Mesothelial cell of epicardium (in vitro differentiated cells): ENCODE measurements at places on chromosomes 2 and 18. TPM values are rescaled to one million over a fixed set of nuclear protein-coding genes. Genes with fewer than 3 reads are reported as not detected.

GRCh38 chr2:168632709-168633121, 169.7 kb upstream of the NOSTRIN start:
- H3K4me3 ChIP-seq: no peak overlapping the region
- H3K27ac ChIP-seq: peak overlapping the region; percentile 88
- H3K4me1 ChIP-seq: peaks cover 39% of the 10 kb centered on the region
- H3K27me3 ChIP-seq: no peaks in the 10 kb centered on the region
- no peak for DNase-seq

DNA sequence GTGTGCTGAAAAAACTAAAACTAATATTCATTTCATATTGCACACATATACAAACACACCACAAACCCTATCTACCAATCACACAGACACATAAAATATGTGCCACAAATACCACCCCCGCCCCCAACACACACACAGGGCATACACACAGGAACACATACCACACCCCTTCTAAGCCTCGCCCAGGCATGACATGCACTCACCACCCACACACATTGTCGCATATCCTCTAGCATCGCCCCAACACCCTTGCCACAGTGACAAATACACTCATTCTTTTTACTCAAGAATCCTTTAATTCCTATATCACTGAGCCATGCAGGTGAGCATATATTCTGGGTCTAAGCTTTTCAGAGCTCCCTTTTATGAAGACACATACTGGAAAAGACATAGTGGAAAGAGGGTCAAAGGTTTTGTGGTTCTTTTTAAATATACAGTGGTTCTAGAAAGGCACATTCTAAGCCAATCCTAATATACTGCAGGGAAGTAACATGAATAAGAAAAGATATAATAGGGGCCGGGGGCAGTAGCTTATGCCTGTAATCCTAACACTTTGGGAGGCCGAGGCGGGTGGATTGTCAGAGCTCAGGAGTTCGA, 24.5 kb upstream of the LCLAT1 start:
- H3K36me3 ChIP-seq: no peaks in the 10 kb centered on the region
- no peak for DNase-seq
- peaks cover 19% of the 10 kb centered on the region for H3K4me1 ChIP-seq
- H3K27ac ChIP-seq: peak overlapping the region; percentile 88
- H3K4me3 ChIP-seq: no peak overlapping the region

- peaks cover 41% of the 10 kb centered on the region for H3K36me3 ChIP-seq
- H3K4me1 ChIP-seq: peaks cover 9% of the 10 kb centered on the region
- H3K4me3 ChIP-seq: no peak overlapping the region
- DNase-seq: no peak
- no peaks in the 10 kb centered on the region for H3K27me3 ChIP-seq
Observed at GRCh38 chr2:223873672-223874071, 36.3 kb upstream of the AP1S3 start.

GRCh38 chr18:4063545-4063944, 391.6 kb downstream of the DLGAP1 start:
- H3K27ac ChIP-seq: no peak overlapping the region
- H3K4me1 ChIP-seq: peaks cover 2% of the 10 kb centered on the region
- H3K4me3 ChIP-seq: no peak overlapping the region
- H3K36me3 ChIP-seq: peaks cover 14% of the 10 kb centered on the region
- no peaks in the 10 kb centered on the region for H3K27me3 ChIP-seq

- H3K4me3 ChIP-seq: no peak overlapping the region
- no peaks in the 10 kb centered on the region for H3K4me1 ChIP-seq
- H3K36me3 ChIP-seq: no peaks in the 10 kb centered on the region
- H3K27ac ChIP-seq: no peak overlapping the region
- peaks cover 38% of the 10 kb centered on the region for H3K27me3 ChIP-seq
- DNase-seq: no peak
Observed at GRCh38 chr18:46559946-46560670, 96.9 kb downstream of the LOXHD1 start.

- peaks cover 16% of the 10 kb centered on the region for H3K4me1 ChIP-seq
- DNase-seq: no peak
- H3K36me3 ChIP-seq: no peaks in the 10 kb centered on the region
Observed at GRCh38 chr2:72793798-72794440, 31.9 kb downstream of the EXOC6B start.

DNA sequence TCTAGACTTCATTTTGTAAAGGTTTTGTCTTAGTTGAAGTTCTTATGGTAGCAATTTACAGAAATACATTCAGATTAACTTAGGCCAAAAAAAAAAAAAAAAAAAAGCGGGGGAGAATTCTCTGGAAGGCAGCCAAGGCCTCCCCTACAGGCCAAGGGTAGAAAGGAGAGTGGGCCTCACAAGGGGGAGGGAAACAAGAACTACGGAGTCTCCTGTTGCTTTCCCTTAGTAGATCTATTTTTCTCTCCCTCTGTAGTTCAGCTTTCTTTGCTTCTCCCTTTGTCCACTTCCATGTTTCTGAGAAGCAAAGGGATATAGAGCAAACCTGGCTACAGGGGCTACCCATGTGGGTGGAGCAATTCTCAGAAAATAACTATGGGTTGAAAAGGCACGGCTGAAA, 2.4 kb upstream of the STK11IP start:
- H3K27me3 ChIP-seq: no peaks in the 10 kb centered on the region

- no peak overlapping the region for H3K27ac ChIP-seq
- H3K27me3 ChIP-seq: no peaks in the 10 kb centered on the region
- peaks cover 6% of the 10 kb centered on the region for H3K4me1 ChIP-seq
Observed at GRCh38 chr2:52537588-52537987, 1230.0 kb upstream of the CHAC2 start.

DNA sequence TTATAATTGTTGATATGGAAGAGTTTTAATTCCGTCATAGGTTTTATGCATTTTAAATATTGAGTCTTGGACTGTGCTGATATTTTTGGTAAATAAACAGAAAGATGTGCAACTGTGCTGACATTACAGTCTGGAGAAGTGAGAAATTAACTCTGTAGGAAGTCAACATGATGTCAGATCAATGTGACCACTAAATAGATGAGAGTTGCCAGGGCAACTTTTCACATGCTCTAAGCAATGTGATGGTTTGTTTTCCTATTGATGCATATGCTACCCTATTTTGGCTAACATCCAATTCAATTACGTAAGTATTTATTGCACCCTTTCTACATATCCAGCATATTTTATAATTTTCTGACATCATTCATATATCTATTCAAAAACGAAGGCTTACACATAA, 1109.3 kb downstream of the TSN start:
- peaks cover 2% of the 10 kb centered on the region for H3K27me3 ChIP-seq
- H3K4me3 ChIP-seq: no peak overlapping the region
- H3K36me3 ChIP-seq: no peaks in the 10 kb centered on the region
- H3K4me1 ChIP-seq: peaks cover 4% of the 10 kb centered on the region
- no peak for DNase-seq
- no peak overlapping the region for H3K27ac ChIP-seq

DNA sequence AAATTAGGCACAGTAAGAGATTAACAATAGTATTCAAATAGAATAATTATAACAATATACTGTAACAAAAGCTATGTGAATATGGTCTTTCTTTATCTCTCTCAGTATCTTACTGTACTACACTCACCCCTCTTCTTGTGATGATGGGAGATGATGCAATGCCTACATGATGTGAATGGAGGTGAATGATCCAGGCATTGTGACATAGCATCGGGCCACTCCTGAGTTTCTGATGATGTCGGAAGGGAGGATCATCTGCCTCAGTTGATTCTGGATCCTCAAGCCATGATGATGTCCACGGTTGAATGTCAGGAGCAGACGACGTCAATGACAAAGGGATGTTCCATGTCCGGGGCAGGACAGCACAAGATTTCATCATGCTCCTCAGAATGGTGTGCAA, 268.3 kb upstream of the MGAT5 start:
- peaks cover 2% of the 10 kb centered on the region for H3K27me3 ChIP-seq
- H3K27ac ChIP-seq: no peak overlapping the region
- H3K4me1 ChIP-seq: peaks cover 4% of the 10 kb centered on the region
- no peak overlapping the region for H3K4me3 ChIP-seq
- DNase-seq: no peak
- no peaks in the 10 kb centered on the region for H3K36me3 ChIP-seq

DNA sequence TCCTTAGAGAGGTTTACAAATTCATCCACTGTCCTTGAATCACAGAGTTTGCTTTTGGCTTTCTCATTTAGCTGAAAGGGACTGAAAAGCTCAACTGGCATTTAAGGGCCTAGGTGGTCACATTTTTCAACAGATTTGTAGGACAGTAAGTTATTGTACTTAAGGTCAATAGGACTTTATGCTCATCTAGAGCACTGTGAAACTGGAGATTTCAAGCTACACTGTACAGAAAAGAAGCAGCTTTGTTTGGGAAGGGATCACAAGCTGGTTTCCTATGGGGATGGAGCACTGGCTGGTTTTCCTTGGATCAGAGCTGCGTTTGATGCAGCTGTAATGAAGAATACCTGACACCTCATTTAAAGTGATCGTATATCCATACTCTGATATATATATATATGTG, 482.7 kb downstream of the FBXO15 start:
- H3K27ac ChIP-seq: no peak overlapping the region
- no peak for DNase-seq
- H3K4me1 ChIP-seq: peaks cover 10% of the 10 kb centered on the region
- H3K36me3 ChIP-seq: no peaks in the 10 kb centered on the region

- no peak overlapping the region for H3K27ac ChIP-seq
- no peak overlapping the region for H3K4me3 ChIP-seq
- no peak for DNase-seq
- no peaks in the 10 kb centered on the region for H3K27me3 ChIP-seq
Observed at GRCh38 chr2:166972002-166972401, 83.7 kb downstream of the XIRP2 start.

DNA sequence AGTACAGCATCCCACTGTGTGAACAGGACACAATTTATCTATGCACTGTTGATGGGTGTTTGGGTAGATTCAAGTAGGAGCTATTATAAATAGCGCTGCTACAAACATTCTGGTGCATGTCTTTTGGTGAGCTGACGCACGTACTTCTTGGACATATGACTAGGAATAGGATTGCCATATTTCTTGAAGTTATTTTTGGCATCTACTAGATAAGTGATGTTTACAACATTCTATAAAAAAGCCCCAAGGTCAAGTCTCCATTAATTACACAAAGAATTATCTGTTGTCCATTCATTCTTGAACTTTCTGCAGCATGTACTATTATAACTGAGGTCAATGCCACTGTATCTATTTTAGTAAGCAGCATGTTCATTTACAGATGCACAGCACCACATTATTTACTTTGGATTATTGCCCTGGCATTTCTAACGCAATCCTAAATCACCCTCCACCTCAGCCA, 225.5 kb upstream of the TMEM200C start:
- no peak overlapping the region for H3K27ac ChIP-seq
- H3K36me3 ChIP-seq: peaks cover 21% of the 10 kb centered on the region
- H3K4me1 ChIP-seq: no peaks in the 10 kb centered on the region
- no peaks in the 10 kb centered on the region for H3K27me3 ChIP-seq
- no peak for DNase-seq
- H3K4me3 ChIP-seq: no peak overlapping the region

GRCh38 chr2:65583061-65583460, 150.7 kb upstream of the SPRED2 start:
- H3K36me3 ChIP-seq: no peaks in the 10 kb centered on the region
- H3K27ac ChIP-seq: no peak overlapping the region
- no peak overlapping the region for H3K4me3 ChIP-seq

GRCh38 chr18:7537145-7537544, 30.0 kb upstream of the PTPRM start:
- no peak overlapping the region for H3K27ac ChIP-seq
- H3K4me3 ChIP-seq: no peak overlapping the region
- no peaks in the 10 kb centered on the region for H3K27me3 ChIP-seq
- H3K36me3 ChIP-seq: no peaks in the 10 kb centered on the region
- DNase-seq: no peak
- no peaks in the 10 kb centered on the region for H3K4me1 ChIP-seq

GRCh38 chr2:231462729-231463465, 1.4 kb downstream of the NCL start:
- H3K4me3 ChIP-seq: peak overlapping the region; percentile 96
- H3K36me3 ChIP-seq: peaks cover 38% of the 10 kb centered on the region
- peak overlapping the region; percentile 100 for H3K27ac ChIP-seq
- DNase-seq: no peak
- H3K27me3 ChIP-seq: no peaks in the 10 kb centered on the region

- H3K27me3 ChIP-seq: peaks cover 4% of the 10 kb centered on the region
- no peaks in the 10 kb centered on the region for H3K36me3 ChIP-seq
- DNase-seq: no peak
- H3K4me3 ChIP-seq: no peak overlapping the region
- peaks cover 11% of the 10 kb centered on the region for H3K4me1 ChIP-seq
Observed at GRCh38 chr2:235576337-235576910, 82.6 kb downstream of the AGAP1 start.

GRCh38 chr2:205768341-205768740, 86.0 kb downstream of the NRP2 start:
- no peaks in the 10 kb centered on the region for H3K27me3 ChIP-seq
- peaks cover 54% of the 10 kb centered on the region for H3K4me1 ChIP-seq
- no peak overlapping the region for H3K4me3 ChIP-seq
- no peak overlapping the region for H3K27ac ChIP-seq

DNA sequence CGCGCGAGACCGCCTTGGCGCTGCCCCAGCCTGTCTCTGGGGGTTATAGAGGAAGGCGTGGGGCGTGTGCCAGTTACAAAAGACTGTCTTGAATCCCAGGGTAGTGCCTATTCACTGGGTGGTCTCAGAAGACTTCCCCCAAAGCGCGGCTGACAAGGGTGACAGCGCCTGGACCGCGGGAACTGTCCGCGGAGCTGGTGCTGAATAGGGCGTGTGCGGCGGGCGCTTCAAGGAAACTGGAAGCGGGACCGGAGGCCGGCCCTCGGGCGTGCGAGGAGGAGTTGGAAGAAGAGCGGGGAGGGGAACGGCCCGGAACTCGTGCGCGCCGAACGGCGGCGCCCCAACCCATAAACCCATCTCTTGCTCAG, 2.3 kb downstream of the EGR4 start:
- H3K36me3 ChIP-seq: no peaks in the 10 kb centered on the region
- peaks cover 97% of the 10 kb centered on the region for H3K27me3 ChIP-seq
- H3K4me3 ChIP-seq: peak overlapping the region; percentile 55

- no peak overlapping the region for H3K4me3 ChIP-seq
- peaks cover 5% of the 10 kb centered on the region for H3K27me3 ChIP-seq
- no peaks in the 10 kb centered on the region for H3K36me3 ChIP-seq
- peaks cover 18% of the 10 kb centered on the region for H3K4me1 ChIP-seq
Observed at GRCh38 chr2:98212092-98213000, 125.4 kb downstream of the VWA3B start.

GRCh38 chr18:41982942-41983660, 28.1 kb downstream of the PIK3C3 start:
- no peaks in the 10 kb centered on the region for H3K4me1 ChIP-seq
- peaks cover 4% of the 10 kb centered on the region for H3K36me3 ChIP-seq
- no peak for DNase-seq
- no peaks in the 10 kb centered on the region for H3K27me3 ChIP-seq

GRCh38 chr2:64819361-64819760, 165.6 kb upstream of the SERTAD2 start:
- H3K4me1 ChIP-seq: peaks cover 6% of the 10 kb centered on the region
- no peak overlapping the region for H3K27ac ChIP-seq
- no peak for DNase-seq
- H3K27me3 ChIP-seq: no peaks in the 10 kb centered on the region
- H3K36me3 ChIP-seq: no peaks in the 10 kb centered on the region
- H3K4me3 ChIP-seq: no peak overlapping the region

The SPC25 gene
- total RNA-seq: 9.1 to 10.3 TPM (median 10.1 TPM) in 3 replicates

The TACR1 gene
- total RNA-seq: 0.09 to 0.38 TPM (median 0.20 TPM) in 3 replicates

The ALPG gene
- not detected in 3 replicates for total RNA-seq

The BUB1 gene
- 20.2 to 21.2 TPM (median 21.2 TPM) in 3 replicates for total RNA-seq

The CCT4 gene
- 153 to 162 TPM (median 161 TPM) in 3 replicates for total RNA-seq

The C2orf15 gene
- 7.2 to 8.7 TPM (median 7.8 TPM) in 3 replicates for total RNA-seq

The LONRF2 gene
- 13.4 to 14.6 TPM (median 13.7 TPM) in 3 replicates for total RNA-seq

The SERPINB4 gene
- total RNA-seq: not detected in 3 replicates

The ANKRD29 gene
- 2.3 to 2.9 TPM (median 2.4 TPM) in 3 replicates for total RNA-seq

The KCNG2 gene
- total RNA-seq: 0.14 TPM in 1 of 3 replicates, not detected in the others

The CCDC121 gene
- total RNA-seq: 4.6 to 5.2 TPM (median 4.9 TPM) in 3 replicates

The SLC16A14 gene
- total RNA-seq: 9.5 to 10.1 TPM (median 9.7 TPM) in 3 replicates

The GALNT3 gene
- 8.2 to 10.1 TPM (median 8.3 TPM) in 3 replicates for total RNA-seq

The CRYGD gene
- not detected in 3 replicates for total RNA-seq
